ENCODE measurements at places on chromosomes 7 and 10.

GRCh38 chr7:1936006-1936310, 265.9 kb downstream of the ELFN1 start:
- no peak for DNase-seq

- no peak for DNase-seq
These were observed 259.8 kb downstream of the KCNMA1 start for GRCh38 chr10:77377678-77378352.

GRCh38 chr7:112124061-112124766, 82.0 kb downstream of the DOCK4 start:
- DNase-seq, result no peak

DNA sequence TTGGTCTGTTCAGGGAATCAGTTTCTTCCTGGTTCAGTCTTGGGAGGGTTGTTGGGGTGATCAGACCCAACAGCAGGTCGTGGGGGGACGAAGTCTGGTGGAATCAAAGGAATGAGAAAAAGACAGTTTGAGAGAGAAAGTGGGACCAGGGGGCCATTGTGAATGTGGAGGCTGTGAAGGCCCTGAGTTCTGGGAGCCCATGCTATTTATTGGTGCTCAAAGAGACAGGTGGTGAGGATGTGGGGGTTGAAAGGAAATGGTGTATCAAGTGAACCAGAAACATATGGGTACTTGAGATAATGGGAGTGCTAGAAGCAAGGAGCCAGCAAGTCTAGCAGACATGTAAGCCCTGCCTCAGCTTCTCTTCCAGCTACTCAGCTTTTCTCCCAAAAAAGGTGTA, 84.1 kb downstream of the CCSER2 start:
- no peak for DNase-seq

- DNase-seq, result no peak
These were observed 355.0 kb upstream of the BMPER start for GRCh38 chr7:33550363-33550762.

GRCh38 chr7:25007668-25008067, 27.7 kb upstream of the OSBPL3 start:
- DNase-seq, result no peak

- DNase-seq, result peak; percentile 30
These were observed 4.0 kb upstream of the RBM28 start for GRCh38 chr7:128347647-128348097.

DNA sequence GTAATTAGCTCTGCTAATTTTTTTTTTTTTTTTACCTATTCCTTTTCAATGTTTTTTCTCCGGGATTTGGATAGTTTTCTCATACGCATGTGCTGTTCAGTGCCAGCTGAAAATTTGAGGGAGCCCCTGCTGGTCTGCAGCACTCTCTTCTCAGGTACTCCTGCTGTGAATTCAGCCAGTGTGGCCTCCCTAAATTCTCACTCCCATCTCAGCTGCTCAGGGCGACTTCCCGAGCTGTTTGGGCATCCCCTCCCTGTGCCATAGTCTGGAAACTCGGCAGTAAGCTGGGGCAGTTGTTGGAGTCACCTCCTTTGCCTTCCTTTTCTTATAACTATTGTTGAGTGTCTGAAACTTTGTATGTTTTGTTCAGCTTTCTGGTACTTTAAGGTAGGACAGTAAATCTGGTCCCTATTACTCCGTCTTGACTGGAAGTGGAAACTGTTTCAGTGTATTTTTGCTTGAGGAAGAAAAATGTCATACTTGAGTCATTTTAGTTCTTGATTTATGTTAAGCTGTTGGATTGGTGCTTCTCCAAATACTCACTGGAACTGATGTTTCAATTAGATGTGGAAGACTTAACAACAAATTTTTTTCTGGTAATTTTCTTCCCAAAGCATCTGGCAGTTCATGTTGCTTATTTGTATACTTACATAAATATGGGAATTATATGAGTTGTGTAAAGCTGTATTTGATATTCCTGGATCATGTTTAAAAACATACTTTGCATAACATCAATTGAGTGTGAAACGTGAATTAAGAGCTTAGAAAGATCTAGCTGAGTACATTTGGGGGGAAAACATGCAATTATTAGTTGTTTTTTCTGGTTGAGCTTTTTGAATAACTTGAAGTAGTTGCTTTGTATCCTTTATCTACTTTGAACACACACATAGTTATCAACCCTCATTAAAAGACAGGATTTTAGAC, 33.7 kb downstream of the MINPP1 start:
- peak; percentile 50 for DNase-seq

- DNase-seq, result no peak
These were observed 618.3 kb upstream of the AUTS2 start for GRCh38 chr7:68980011-68980410.

DNA sequence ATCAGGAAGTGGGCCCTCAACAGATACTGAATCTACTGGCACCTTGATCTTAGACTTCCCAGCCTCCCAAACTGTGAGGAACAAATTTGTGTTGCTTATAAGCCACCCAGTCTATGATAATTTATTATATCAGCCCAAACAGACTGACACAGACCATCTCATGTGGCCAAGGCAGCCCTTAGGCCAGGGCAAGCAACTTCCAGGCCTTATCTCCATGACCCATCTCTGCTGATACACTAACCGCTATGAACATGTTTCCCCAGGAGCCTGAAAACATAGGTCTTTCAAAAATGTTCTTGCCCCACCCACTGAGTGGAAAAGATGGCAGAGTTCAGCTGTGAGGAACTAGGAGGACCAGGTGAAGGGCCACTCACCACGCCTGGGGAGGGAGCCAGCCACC, 3.2 kb upstream of the BLOC1S2 start:
- DNase-seq, result no peak

DNA sequence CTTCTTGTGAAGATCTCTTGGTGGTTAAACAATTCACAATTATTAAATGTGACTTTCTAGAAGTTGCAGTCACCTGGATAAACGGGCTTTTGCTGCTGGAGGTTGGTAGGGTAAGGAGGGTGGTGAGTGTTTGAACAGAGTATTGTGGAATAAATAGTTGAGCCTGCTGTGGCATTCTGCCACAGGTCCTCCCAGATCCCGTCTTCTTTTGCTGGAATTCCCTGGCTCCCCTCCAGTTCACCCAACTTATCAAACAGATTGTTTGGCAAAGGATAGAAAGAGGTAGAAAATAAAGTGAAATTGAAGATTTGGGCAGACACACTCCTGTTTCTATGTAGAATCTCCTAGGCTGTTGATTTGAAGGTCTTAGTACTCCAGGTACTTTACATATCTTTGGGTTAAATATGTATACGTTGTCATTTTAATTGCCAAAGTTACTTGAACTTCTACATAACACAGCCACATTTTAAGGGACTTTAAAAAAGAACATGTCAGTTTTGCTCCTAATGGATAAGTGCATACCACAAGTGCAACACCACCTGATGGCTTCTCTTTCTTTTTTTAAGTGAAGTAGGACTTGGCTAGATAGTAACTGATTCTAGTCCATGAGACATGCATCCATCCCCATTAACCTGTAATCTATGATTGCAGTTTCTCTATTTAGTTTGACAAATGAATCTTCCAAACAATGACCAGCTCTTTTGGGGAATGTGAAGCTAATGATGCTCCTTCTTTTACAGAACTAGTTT, 83.0 kb downstream of the ARL4A start:
- DNase-seq, result no peak

DNA sequence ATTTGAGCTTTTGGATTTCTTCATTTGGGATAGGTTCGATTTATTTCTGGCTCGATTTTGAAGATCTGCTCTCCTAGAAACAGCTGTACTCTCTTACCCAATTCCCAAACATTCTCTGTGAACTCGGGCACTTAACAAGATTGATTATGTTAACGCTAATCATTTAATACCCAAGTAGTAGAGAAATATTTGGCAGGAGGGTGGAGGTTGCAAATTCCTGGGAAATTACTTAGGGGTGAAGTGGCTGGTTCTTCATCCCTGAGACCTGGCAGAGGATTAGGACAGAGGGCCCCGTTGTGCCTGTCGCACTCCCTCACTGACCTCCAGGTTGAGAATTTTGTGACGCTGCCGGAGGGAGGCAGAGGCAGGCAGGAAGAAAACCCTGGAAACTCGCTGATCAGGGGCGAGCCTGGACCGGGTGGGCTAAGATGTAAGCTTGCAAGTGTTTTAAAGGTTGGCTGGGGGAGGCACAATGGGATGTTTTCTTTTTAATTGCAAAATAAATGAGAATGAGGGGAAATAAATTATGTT, 182.6 kb downstream of the TCF7L2 start:
- peak; percentile 56 for DNase-seq

- peak; percentile 91 for DNase-seq
These were observed 169.2 kb downstream of the SEMA3A start for GRCh38 chr7:84025332-84025927.

GRCh38 chr7:56026538-56026937, 24.7 kb downstream of the PSPH start:
- no peak for DNase-seq

DNA sequence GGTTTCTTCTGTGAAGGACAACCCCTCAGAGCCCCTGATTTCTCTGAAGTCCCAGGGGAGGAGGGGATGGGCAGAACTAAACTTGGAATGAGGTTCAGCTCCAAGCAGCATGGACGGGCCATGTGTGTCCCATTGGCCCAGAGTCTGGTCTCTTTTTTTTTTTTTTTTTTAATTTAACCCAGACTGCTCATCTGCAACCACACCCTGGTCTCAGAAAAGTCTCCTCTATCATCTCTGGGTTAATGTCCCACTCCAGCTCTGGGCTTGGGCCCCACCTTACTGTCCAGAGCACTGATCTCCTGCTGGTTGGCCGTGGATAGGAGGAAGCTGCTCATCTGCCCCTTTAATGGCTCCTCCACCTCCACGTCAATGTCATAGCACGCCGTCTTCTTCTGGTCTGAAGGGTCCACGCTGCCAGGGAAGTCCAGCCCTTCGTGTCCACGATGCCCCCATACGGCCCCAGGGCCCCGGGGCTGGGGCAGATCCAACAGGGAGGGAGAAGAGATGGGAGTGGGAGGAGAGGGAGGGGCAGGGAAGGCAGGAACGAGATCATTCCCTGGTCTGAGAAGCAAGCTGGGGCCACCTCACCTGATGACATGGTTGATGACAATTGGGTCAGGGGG, 7.7 kb downstream of the CHPF2 start:
- DNase-seq, result no peak

DNA sequence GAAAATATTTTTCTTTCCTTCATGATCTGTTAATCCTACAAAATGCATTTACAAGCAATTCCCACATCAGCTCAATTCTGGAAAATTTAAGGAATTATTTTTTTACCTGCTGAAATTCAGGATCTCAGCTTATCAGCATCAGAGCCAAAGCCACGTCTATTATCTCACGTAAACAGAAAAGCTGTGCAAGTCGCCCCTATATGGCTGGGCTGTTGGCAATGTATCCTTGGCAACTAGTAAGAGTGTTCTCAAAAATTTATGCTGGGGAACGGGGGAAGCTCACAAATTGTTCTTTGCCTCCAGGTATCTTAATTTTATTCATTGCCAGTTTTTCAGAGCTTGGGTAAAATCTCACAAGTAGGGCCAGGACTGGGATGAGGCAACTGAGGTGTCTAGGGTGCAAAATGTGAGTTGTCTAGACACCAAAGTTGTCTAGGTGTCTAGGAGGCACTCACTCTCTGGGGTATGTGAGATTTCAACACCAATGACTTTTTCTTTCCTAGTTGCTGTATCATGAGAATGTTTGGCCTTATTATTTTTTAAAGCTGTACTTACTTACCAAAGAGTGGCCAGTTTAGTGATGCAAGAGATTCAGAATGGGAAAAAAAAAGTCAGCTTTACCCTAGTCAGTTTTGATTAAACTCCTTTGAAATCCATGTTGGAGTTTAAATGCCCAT, 5.1 kb downstream of the GSTO2 start:
- DNase-seq, result no peak

- no peak for DNase-seq
These were observed 74.5 kb upstream of the LEP start for GRCh38 chr7:128166603-128167041.

DNA sequence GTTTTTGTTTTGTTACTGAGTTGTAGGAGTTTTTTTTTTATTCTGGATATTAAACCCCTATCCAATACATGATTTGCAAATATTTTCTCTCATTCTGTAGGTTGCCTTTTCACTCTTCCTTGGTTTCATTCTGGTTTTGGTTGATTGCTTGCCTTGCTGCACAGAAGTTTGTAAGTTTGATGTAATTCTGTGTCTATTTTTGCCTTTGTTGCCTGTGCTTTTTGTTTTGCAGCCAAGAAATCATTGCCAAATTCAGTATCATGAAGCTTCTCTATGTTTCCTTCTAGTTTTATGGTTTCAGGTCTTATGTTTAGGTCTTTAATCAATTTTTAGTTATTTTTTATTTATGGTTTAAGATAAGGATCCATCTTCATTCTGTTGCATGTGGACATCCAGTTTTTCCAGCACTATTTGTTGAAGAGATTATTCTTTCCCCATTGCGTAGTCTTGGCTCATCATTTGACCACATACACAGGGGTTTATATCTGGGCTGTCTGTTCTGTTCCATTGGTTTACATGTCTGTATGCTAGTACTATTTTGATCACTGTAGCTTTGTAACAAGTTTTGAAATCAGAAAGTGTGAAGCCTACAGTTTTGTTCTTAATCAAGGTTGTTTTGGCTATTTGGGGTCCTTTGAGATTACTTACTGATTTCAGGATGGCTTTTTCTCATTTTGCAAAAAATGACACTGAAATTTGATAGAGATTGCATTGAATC, 26.4 kb downstream of the BMPR1A start:
- DNase-seq, result no peak

DNA sequence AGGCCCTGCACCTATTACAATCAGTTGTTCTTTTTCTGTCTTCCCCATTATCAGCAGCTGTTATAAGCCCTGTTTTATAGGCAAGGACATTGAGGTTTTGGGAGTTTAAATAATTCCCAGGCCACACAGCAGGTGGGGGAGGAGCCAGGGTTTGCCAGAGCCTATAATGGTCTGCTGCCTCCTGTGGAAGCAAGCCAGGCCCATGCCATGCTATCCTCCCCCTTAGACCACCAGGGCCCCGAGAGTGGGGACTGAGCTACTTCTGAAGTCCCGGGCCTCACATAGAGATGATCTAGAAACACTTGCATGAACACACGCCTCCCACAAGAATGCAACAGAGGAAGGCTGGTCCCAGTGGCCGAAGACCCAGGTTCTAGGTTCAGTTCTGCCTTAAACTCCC, 141.7 kb downstream of the SH3PXD2A start:
- no peak for DNase-seq

GRCh38 chr10:70585578-70586169, 16.9 kb downstream of the PRF1 start:
- DNase-seq, result no peak

- DNase-seq, result no peak
These were observed 676.4 kb upstream of the ANKRD30A start for GRCh38 chr10:36448760-36449691.

GRCh38 chr10:124025660-124026588, 67.5 kb downstream of the CHST15 start:
- no peak for DNase-seq

All from HCEC 1CT (cell line).